ENCODE measurements at places on chromosomes 2 and 18.

GRCh38 chr2:238492840-238493239 lies 66.1 kb downstream of the ASB1 start:
- DNase-seq: no peak

- no peak for DNase-seq
These were observed 121.2 kb downstream of the SPP2 start for GRCh38 chr2:234171666-234172065.

DNA sequence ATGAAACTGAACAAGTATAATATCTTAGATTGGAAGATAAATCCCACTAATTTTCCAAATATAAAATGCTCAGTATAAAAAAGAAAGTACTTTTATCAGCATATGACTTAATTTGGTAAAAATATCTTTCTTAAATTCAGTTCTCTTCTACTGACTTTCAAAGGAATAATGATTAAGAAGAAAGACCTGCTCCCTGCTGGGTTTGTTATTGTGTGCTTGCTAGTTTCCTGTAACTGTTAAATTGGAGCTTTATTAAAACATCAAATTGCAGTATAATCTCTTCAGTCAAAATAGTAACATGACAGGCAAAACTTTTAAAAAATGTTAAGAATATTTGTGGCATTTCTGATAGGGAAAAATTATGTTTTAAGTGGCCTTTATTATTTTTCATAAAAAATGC lies 1317.4 kb upstream of the CDH2 start:
- no peak for DNase-seq

DNA sequence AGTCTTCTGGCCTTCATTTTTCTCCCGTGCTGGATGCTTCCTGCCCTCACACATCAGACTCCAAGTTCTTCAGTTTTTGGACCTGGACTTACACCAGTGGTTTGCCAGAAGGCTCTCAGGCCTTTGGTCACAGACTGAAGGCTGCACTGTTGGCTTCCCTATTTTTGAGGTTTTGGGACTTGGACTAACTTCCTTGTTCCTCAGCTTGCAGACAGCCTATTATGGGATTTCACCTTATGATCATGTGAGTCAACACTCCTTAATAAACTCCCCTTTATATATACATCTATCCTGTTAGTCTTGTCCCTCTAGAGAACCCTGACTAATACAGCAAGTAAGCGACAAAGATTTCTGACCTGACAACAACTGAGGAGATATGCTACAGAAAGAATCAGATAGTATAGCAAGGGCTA lies 7.2 kb downstream of the CDC42EP3 start:
- DNase-seq: no peak

DNA sequence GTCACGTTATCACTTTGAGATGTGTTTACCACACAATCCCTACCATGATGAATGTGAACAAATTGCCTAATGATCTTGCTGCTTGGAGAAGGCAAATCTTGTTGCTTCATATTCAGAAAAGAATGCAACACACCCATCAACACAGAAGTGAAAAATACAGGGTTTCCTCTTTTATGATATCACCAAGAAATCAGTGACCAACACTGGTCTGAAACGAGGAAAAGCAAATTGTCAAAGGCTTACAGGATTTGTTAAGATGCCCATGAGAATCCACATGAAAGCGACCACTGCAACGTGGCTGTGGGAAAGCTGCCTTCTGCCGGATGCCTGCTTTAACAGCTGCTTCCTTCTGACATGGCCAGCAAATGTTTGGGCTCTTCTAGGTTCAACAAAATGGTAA lies 397.6 kb upstream of the LRATD1 start:
- no peak for DNase-seq

DNA sequence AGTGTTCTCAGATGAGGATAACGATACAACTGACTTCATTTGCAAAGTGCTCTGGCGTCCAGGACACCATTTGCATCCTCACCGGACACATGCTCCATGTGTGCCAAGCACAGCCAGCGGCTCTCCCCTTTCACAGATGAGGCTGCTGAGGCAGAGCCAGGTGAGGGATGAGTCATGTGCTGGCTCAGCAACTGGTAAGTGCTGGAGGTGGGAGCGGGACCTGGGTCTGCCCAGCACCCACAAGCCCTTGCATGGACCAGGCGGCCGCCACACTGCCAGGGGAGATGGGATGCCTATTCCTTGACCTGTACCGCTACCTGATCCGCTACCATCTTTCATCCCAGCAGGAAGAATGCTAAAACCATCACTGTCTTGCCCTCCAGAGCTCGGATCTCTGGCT lies 86.2 kb upstream of the ASB18 start:
- DNase-seq: no peak

DNA sequence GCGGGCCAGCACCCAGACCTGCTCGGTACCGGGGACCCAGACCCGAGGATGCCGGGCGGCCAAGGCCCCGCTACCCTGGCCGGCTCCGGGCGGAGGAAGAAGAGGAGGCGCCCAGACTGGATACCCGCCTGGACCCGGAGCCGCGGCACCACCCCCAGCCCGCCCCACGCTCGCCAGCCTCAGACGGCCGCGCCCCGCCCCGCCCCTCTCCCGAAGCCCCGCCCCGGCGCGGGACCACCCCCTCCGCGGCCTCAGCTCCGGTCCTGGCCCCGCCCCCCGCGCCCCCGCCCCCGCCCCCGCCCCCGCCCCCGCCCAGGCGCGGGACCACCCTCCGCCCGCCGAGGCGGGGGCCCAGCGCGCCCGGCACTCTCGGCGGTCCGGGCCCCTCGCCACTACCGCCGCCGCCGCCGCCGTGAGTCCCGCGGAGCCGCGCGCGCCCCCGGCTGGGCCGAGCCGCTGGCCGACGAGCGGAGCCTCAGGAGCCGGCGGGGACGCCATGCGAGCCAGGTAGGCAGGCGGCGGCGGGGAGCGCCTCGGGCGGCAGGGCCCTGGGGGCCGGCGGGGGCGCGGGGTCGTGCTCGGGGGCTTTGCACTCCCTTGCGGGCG lies at the start of gene SH3BP4:
SH3BP4 (plus strand) TSS at position 354 of the 606 bp plus-strand sequence. CDS start 82,986 bp downstream, outside the sequence.
- no peak for DNase-seq

DNA sequence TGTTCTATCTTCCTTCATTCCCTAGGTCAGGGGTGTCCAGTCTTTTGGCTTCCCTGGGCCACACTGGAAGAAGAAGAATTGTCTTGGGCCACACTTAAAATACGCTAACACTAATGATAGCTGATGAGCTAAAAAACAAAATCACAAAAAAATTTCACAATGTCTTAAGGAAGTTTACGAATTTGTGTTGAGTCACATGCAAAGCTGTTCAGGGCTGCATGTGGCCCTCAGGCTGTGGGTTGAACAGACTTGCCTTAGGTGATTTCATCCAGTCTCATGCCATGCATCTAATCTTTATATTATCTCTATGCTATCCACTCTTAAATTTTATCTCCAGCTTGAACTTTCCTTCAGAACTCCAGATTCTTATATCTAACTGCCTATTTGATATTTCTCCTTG lies 80.1 kb downstream of the CCDC85A start:
- no peak for DNase-seq

GRCh38 chr2:45301307-45302277 lies 292.3 kb upstream of the SIX2 start:
- DNase-seq: no peak

DNA sequence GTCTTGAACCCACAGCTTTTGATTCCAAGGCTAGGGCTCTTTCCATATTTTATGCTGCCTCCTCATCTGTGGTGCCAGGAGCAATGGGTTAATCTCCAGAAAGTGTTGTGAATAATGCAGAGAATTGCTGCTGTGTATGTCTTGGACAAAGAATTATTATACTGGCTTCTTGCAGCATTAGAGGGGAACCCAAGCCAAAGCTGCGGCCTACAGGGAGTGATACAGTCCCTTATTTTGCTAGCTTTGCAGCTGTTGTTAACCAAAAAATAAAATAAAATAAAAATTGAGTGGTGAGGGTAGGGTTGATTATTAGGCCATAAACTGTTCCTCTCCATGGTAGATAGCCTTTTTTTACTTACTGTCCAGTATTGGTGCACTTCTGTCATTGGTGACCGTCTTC lies 16.7 kb downstream of the WIPF1 start:
- DNase-seq: no peak

DNA sequence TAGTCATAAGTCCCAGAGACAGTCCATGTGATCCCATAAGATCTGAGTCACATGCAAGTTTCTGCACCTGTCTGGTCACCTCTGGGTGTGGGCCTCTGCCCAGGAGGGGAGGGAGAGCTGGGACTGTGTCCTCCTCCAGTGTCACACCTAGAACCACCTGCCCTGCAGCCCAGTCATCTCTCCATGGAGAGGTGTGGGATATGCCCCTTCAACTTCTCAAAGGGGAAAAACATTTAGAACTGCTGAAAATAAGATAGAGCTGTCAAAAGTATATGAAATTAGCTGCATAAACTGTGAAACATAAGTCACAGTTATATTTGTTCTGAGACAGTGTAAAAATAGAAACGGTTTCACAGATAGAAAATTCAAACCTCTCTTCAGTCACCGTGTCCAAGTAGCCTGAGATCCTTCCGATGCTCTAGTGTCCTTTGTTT lies 55.4 kb downstream of the NGEF start:
- no peak for DNase-seq

GRCh38 chr2:29165362-29166241 lies 50.4 kb downstream of the CLIP4 start:
- no peak for DNase-seq

- no peak for DNase-seq
These were observed 266.3 kb upstream of the SLC14A2 start for GRCh38 chr18:45349019-45349418.

DNA sequence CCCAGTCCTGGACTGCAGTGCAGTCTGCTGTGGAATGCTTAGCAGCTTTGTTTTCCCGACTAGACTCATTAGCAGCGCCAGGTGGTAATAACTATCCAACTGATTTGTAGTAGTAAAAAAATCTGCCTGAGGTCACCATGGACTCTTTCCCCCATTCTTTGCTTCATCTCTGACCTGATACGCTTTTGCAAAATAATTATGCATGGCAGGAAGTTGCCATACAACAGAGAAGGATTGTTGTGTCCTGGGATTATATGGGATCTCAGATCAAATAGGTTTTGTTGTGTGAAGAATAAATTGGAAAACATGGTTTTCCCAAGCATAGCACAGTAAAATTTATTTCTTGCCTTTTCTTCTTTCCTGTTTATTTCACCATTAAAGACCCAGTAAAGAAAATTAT lies 72.4 kb upstream of the ATP5MC3 start:
- DNase-seq: no peak

- no peak for DNase-seq
These were observed 165.2 kb downstream of the SLC8A1 start for GRCh38 chr2:40286721-40287120.

DNA sequence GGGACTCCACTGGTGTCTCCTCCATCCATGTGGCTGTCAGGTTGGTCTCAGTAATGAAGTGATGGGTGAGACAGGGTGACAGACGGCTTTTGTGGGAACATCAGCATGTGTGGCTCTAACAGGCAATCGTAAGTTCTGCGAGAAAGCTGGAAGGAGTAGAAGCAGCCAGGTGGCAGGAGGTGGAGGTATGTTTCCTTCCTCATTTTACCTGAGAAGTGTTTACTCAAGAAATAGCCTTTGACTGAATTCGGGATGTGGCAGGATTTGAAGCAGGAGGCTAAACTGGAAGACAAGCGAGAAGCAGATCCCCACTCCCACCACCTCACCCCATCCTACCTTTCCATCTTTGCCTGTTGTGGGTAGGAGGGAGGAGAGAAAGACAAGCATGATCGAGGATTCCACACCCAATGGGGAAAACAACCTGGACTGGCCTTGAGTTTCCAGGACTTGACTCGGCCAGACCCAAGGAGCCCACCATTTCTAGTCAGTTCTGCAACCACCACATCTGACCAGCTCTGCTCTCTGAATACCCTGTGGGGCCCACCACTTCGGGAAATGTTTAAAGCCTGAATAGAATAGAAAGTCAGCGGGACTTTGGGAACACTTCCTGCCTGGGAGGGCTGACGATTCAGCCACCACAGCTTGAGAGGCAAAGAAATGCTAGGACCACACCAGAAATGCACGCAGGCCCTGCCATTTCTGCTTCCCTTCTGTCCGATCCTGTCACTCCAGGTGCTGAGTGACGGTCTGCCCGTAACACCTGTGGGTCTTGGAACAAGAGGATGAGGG lies 1.2 kb downstream of the ABCG8 start:
- no peak for DNase-seq

DNA sequence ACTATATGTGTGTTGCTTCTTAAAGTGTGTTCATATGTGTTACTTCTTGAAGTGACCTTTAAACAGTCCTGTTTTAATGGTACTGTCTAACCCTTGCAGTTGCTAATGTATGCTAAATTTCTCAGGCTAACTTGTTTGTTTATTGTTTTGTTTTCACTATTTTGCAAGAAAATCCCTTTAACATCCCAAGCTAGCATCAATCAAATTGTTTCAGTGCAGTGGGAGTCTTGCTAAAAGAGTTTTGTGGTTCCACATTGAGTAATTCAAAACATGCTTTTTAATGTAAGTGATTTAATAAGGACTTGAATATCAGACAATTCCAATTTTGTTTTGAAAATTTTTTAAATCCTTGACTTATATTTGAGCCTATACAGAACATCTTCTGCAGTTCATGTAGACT lies 3.6 kb downstream of the SH3RF3 start:
- DNase-seq: no peak

- no peak for DNase-seq
These were observed 351.4 kb downstream of the LPIN1 start for GRCh38 chr2:12097859-12098258.

- no peak for DNase-seq
These were observed 201.1 kb upstream of the HDAC4 start for GRCh38 chr2:239601880-239602279.

- DNase-seq: no peak
These were observed 57.1 kb downstream of the PDK1 start for GRCh38 chr2:172613040-172613439.

- peak; percentile 90 for DNase-seq
These were observed 2.4 kb upstream of the FOSL2 start for GRCh38 chr2:28390241-28390745.

- no peak for DNase-seq
These were observed 395.8 kb downstream of the PID1 start for GRCh38 chr2:228875152-228875900.

DNA sequence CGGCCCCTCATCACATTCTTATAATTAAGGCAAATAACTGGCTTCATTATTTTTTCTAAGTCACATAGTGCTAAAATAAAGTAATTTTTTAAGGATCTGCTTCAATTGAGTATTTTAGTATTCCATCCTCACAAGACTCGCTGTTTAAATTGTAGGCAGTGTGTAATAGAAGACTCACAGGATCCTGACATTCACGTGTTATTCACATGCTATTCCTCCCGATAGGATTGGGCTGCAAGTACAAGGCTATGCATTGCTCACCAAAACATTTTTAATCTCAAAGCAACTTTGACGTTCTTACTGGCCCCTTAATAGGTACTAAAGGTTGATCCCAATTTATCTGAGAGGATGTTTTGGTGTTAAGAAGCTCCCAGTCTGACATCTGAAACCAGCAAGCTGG lies 127.6 kb upstream of the L3MBTL4 start:
- DNase-seq: no peak

DNA sequence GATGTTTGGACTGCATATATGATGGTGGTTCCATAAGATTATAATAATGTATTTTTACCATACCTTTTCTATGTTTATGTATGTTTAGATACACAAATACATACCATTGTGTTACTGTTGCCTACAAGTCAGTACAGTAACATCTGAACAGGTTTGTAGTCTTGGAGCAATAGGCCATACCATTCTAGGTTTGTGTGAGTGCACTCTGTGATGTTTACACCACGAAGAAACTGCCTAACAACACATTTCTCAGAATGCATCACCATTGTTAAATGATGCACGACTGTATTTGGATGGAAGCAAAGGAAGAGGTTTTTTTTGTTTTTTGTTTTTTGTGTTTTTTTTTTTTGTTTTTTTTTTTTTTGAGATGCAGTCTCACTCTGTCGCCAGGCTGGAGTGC lies 9.5 kb downstream of the DUSP19 start:
- no peak for DNase-seq

- DNase-seq: no peak
These were observed 57.7 kb upstream of the SEMA4C start for GRCh38 chr2:96927405-96928171.

Data from C1 segment of cervical spinal cord (tissue), 14 donors.